Osteocyte (in vitro differentiated cells): ENCODE measurements at places on chromosomes 4 and X. TPM values are rescaled to one million over a fixed set of nuclear protein-coding genes. Genes with fewer than 3 reads are reported as not detected.

Gene DCAF8L2
- total RNA-seq = not detected in 2 replicates

GRCh38 chrX:45009371-45010000 is 136.5 kb downstream of the KDM6A start:
- H3K27me3 ChIP-seq = no peaks in the 10 kb centered on the region

- H3K27me3 ChIP-seq = peaks cover 72% of the 10 kb centered on the region
- H3K4me3 ChIP-seq = no peak overlapping the region
- no peak for DNase-seq
- H3K27ac ChIP-seq = no peak overlapping the region
Observed at GRCh38 chr4:121957266-121957665, 5.4 kb upstream of the TRPC3 start.

GRCh38 chr4:73127839-73128453 is 58.4 kb upstream of the COX18 start:
- no peak overlapping the region for H3K27ac ChIP-seq
- H3K27me3 ChIP-seq = no peaks in the 10 kb centered on the region
- no peak for DNase-seq
- no peaks in the 10 kb centered on the region for H3K4me1 ChIP-seq

Gene HTN1
- not detected in 2 replicates for total RNA-seq

- no peaks in the 10 kb centered on the region for H3K36me3 ChIP-seq
- peaks cover 29% of the 10 kb centered on the region for H3K4me1 ChIP-seq
- no peak for DNase-seq
- peaks cover 64% of the 10 kb centered on the region for H3K27me3 ChIP-seq
- no peak overlapping the region for H3K27ac ChIP-seq
Observed at GRCh38 chr4:78056265-78057129, 626 bp upstream of the FRAS1 start.

Gene PQBP1
- total RNA-seq = 69.8 and 78.3 TPM in 2 replicates
